ENCODE measurements at places on chromosomes 7 and 10. TPM values are rescaled to one million over a fixed set of nuclear protein-coding genes. Genes with fewer than 3 reads are reported as not detected.

Gene GJD4
- not detected for total RNA-seq

Gene MEST
- total RNA-seq, result 18.0 TPM

Gene KAZALD1
- total RNA-seq, result 84.3 TPM

Gene RPEL1
- under 0.01 TPM for total RNA-seq

Gene KCND2
- total RNA-seq, result 5.0 TPM

Gene LIPF
- total RNA-seq, result not detected

Gene ATRNL1
- 0.16 TPM for total RNA-seq

Gene RET
- total RNA-seq, result 0.17 TPM
